NCI-H510A treated with DMSO at 0.1 percent for 48 hours (cell line): ENCODE measurements at places on chromosomes 13 and 19.

DNA sequence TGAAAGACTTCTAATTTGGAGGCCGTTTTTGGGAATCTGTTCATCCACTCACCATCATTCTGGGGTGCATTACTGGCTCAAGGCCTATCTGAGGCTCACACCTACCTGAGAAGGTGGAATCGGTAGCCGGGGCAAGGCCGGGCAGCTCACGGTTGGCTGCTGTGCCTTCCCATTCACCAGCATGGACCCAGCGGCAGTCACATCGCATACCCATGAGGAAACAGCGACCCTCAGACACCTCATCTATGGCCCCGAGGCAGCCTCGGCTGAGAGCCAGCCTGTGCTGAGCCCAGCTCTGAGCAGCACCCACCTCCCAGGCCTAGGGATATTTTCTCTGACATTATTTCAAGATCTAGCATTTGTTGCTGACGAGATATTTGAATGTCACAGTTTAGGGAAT, 130.5 kb downstream of the ATP11A start:
- DNase-seq = no peak

DNA sequence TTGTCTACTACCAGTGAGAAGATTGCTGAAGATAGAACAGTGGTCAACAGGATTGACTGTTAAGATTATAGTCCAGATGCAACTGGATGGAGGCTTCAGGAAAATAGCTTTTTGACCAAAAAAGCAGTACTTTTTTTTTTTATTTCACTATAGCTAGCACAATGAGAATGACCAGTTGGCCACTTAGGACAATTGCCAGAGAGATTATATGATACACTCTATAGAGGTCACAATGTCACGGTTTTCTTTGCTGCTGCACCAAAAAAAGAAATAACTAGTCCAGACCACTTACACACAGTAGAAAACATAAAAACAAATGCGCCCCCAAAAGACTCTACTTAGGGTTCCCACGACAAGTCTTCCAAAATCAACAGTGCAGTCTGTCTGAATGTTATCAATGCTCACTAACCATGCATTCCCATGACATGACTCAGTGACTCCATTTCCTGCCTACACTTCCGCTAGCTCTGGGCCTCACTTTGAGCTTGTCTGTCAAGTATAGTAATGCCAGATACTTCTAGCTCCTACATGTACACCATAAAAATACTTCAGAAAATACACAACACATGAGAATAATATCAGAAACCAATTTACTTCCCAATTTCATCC, 209.1 kb upstream of the STARD13 start:
- DNase-seq = no peak

GRCh38 chr13:89082623-89083022, 1411.5 kb downstream of the SLITRK5 start:
- no peak for DNase-seq

DNA sequence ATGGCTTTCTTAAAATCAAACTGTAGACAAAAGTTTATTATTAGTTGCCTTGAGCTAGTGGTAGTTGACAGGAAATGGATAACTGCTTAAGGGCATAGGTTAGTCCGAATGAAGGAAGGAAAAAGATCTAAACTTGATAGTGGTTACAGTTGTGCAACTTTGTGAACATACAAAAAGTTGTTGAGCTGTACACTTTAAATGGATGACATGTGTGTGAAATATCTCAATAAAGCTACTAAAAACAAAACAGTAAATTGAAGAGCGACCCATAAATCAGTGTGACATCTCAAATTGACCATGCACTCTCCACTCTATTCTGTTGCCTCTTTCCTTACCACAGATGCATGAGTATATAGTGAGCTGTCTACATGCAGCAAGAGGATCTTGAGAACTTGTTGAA, 1757.8 kb downstream of the PCDH9 start:
- DNase-seq = peak; percentile 2

DNA sequence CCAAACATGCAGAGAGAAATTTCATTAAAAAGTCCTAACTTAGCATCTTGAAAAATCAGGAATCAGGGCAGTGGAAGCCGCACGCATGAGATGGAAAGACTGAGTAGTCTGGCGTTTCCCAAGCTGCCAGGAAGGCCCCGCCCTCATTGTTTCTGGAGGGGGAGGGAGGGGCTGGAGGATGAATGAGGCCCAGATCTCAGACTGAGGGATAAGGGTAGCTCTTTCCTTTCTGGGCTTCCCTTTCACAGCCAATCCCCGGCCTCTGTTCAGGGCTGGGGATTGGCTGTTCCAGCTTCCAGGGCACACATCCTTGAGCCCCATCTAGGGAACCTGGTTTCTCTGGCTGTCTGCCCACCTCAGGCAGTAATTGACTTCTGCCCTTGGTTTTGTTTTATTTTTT, 7.3 kb downstream of the C19orf53 start:
- DNase-seq = peak; percentile 66

DNA sequence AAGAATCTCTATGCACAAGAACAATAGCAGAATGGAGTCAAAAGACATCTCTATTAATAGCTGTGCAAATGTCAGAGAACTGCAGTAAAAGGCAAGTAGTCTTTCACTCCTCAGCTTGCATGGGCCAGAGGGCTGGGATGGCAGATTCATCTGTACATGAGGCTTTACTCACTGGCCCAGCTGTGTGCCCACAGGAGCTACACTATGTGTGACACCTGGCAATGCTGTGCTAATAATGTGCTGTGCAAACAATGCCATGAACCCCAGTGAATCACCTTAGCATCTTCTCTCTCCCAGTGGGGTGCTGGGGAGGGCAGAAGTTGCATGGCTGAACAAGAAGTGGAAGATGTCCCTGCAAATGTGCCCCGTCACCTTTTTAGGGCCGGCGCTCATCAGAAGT, 73.1 kb downstream of the KL start:
- DNase-seq = no peak

GRCh38 chr13:23945612-23946011, 48.3 kb upstream of the C1QTNF9B start:
- no peak for DNase-seq

DNA sequence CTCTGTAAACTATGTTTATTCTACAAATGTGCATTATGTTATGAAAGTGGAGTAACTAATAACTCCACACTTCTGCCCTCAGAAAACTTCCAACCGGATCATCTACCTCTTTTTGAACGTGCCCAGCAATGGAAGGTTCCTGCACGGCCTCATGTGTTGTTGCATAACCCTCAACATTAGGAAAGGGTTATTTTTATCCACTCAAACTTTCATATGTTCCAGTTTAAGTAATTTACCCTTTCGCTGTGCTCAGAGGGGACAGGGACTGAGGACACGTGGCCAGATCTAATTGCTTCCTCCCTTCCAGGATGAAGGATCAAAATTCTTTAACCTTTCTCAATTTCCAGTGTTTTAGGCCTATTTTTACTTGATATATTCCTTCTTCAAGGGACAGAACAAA, 29.6 kb downstream of the IRS2 start:
- no peak for DNase-seq

GRCh38 chr13:22081430-22081829, 410.6 kb downstream of the FGF9 start:
- DNase-seq = peak; percentile 68

DNA sequence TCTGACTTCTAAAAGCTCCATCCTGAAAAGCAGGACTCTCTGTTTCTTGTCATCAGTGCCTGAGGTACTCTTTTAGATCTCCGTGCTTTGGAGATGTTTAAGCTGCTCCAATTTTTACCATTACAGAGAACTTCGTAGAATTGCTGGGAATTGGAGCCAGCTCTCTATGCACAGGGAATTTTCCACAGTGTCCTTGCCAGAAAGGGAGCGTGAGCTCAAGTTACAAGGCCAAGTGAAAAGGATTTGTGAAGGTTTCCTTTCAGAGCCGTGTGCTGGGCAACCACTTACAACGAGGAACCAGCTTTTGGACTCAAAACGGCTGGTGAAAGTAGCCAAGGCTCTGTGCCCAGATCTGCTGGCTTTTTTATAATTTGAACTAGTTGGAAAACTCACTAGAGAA, 82.6 kb downstream of the NUFIP1 start:
- no peak for DNase-seq
